ENCODE measurements at places on chromosomes 3 and 15. TPM values are rescaled to one million over a fixed set of nuclear protein-coding genes. Genes with fewer than 3 reads are reported as not detected.

RASL12 gene
- 11.8 TPM for polyA plus RNA-seq

NIT2 gene
- polyA plus RNA-seq = 25.4 TPM

ANKRD34C gene
- not detected for polyA plus RNA-seq

SPATA12 gene
- not detected for polyA plus RNA-seq

NPTN gene
- polyA plus RNA-seq = 87.6 TPM

AHSG gene
- not detected for polyA plus RNA-seq

C3orf33 gene
- 3.1 TPM for polyA plus RNA-seq

AADACL2 gene
- not detected for polyA plus RNA-seq

TMEM207 gene
- polyA plus RNA-seq = not detected

RAD54L2 gene
- 8.2 TPM for polyA plus RNA-seq

BLOC1S6 gene
- 38.9 TPM for polyA plus RNA-seq
